ENCODE measurements at places on chromosomes 3 and 15.

DNA sequence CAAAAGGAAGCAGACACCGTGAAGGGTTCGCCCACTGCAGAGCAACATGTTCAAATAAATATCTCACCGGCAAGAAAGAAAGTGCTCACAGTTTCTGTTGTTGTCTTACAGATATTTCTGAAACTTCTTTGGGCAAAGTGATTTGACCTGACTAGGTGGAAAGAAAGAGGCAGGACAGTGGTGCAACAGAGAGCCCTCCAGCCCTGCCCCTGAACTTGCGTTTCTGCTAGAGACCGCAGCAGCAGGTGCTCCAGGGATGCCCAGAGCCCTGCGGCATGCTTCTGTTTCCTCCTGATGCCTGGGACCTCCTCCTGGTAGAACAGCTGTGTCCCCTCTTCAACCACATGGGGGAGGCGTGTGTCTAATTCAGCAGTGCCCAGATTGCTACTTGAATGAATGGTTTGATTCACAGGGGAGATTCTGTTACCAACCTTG, 123.4 kb downstream of the ATP10A start:
- DNase-seq = no peak

GRCh38 chr15:79977431-79978054, 6.5 kb upstream of the BCL2A1 start:
- no peak for DNase-seq

GRCh38 chr3:102078854-102079808, 229.8 kb downstream of the NFKBIZ start:
- no peak for DNase-seq

DNA sequence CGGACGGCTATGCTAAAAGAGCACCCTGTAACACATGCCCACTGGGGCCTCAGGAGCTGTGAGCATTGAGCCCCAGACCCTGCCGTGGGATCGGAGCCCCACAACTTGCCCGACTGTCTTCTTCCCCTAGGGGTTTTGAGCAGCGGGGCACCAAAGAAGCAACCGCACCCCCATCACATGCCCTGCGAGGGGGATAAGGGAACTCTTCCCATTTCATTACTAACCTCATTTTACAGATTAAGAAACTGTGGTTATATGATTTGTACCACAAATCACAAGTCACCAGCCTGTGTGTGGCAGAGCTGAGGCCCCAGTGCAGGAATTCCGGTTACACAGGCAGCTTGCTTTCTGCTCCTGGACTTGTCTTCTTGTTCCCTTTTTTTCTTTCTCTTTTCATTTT, 86.2 kb downstream of the CD47 start:
- DNase-seq = no peak

GRCh38 chr3:126392246-126392645, 2.5 kb upstream of the CFAP100 start:
- DNase-seq = no peak

- no peak for DNase-seq
Measured at GRCh38 chr3:109640146-109640652, 302.9 kb upstream of the DPPA4 start.

DNA sequence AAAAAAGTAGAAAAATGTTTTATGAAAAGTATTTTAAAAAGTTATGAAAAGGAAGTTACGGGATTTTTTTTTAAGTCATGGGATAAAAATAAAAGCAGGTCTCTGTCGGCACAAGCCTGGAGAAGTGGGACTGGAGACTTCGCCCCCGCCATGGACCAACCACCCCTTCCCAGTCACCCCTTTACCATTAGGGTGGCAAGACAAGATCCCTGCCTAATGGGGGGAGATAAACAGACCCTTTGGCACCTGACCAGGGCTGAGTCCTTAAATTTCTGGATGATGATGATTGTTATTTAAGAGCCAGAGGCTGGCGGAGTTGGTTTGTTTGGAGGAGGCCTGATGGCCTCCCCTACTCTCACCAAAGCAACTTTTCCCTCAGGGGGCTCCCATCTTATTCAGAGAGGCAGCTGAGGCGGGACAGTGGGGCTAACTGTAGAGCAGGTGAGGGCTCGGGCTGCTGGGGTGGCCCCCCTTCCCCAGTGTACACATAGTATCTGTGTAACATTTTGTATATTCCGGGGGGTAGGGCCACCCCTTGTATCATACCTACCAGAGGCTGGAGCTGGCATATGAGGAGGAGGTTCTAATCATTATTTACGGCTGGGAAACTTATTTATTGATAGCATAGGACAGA, 74.0 kb downstream of the ADAMTS7 start:
- DNase-seq = no peak

- no peak for DNase-seq
Measured at GRCh38 chr15:90388462-90389380, 679 bp downstream of the IQGAP1 start.

GRCh38 chr15:72783640-72784455, at the start of gene ADPGK:
TSS of gene ADPGK (minus strand) at chr15:72783758. CDS start at chr15:72783691, 67 bp downstream.
- peak; percentile 72 for DNase-seq

DNA sequence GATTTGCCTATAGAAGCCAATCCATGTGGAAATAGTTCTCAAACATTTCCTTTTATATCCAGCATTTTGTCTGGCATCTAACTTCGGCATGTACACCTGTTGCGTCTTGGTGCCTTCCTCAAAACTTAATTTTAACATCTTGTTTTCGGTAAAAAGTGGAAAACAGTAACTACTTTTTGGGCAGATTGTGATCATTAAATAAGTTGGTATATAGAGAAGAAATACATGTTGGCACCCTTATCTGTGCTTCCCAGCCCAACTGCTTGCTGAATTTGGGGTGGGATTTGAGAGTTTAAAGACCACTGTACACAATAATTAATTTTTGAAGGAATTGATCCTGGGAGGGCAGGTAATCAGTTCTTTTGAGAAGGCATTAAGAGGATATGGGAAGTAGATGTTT, 566.8 kb downstream of the PDCD6IP start:
- no peak for DNase-seq

GRCh38 chr15:91915576-91915975, 62.1 kb downstream of the SLCO3A1 start:
- DNase-seq = no peak

DNA sequence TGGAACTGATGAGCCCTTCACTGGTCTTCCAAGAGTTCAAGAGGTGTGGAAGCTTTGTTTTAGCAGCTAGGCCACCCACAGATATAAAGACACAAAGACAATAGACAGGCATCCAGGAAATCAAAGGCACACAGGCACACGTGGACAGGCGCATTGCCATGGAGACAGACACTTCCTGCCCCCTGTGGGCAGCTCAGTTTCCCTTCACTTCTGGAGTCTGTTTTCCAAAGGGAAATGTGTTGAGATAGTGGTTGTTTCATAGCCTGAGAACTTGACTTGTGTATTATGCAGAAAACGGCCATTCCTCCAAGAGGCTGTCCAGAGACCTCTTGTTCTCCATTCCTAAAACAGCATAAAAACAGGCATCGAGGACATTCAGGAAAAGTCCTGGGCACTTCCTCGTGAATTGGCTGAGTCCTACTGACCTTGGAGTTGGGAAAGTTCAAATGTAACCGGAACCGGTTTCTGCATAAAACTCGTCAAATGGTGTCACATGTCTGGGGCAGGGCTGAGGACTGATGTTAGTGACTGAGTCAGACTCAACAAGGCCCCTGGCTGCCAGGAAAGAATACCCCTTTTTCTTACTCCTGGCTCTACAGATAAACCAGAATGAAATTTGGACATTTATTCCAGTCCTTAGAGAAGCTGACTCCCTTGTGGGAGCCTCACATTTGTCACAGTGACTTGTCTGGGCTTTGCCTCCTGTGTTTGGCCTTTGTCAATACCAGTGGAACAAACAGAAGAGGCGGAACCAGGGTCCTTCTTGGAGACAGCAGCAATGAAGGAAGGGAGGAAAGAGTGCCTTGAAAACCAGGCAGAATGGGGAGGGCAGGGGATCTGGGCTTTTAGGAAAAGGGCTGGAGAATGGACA, 1.3 kb downstream of the ALPK3 start:
- DNase-seq = no peak

GRCh38 chr15:68352401-68353062, 75.0 kb downstream of the FEM1B start:
- DNase-seq = no peak

- DNase-seq = no peak
Measured at GRCh38 chr3:144407335-144407734, 435.7 kb downstream of the DIPK2A start.

GRCh38 chr15:100108346-100108745, 233.4 kb downstream of the ADAMTS17 start:
- DNase-seq = no peak

- no peak for DNase-seq
Measured at GRCh38 chr15:58423205-58423604, 8.6 kb upstream of the LIPC start.

DNA sequence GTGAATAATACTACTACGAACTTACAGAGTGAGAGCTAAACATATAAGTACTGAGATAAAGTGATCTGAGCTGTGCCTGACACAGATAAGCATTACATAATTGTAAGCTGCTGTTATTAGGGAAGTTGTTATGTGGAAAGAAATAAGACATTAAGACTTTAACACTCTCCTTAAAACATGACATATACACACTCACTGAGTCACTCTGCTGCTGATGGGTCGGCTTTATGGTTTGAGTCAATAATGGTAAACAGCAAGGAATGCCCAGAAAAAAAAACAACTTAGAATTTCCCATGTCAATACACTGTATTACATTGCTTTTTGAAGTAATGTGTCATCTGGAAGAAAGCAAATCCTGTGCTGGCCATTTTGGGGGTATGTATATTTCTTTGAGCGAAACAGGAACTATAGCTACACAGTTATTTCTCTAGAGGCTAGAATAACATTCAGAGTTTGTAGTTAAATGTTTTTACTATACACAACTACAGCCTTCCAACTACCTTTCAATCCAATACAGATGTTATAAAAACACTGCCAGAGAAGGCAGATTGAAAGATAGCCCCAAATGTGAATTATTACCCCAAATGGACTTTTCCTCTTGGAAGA, 22.8 kb upstream of the SPRED1 start:
- no peak for DNase-seq

GRCh38 chr15:71344316-71344715, 229.0 kb downstream of the THSD4 start:
- DNase-seq = no peak

- DNase-seq = no peak
Measured at GRCh38 chr15:94951538-94951937, 720.2 kb downstream of the MCTP2 start.

GRCh38 chr3:56860939-56861338, 59.2 kb upstream of the ARHGEF3 start:
- no peak for DNase-seq

- DNase-seq = no peak
Measured at GRCh38 chr15:72516777-72517176, 42.6 kb downstream of the ARIH1 start.

GRCh38 chr15:62390791-62391640, 225.9 kb upstream of the C2CD4B start:
- DNase-seq = peak; percentile 26

DNA sequence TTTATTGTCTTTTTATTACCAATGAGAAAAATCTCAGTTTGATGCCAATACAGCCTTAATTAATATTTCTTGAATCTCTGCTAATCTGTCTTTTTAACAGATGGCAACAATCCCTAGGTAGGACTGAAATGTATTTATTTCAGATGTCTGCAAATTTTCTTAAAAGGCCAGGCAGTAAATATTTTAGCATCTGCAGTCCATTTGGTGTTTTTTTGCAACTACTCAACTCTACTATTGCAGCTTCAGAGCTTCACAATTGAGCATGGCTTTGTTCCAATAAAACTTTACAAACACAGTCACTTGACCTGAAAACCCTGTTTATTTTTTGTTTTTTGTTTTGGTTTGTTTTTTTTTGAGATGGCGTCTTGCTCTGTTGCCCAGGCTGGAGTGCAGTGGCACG, 82.7 kb downstream of the RARB start:
- DNase-seq = no peak

GRCh38 chr3:138051947-138052802, 42.2 kb downstream of the CLDN18 start:
- no peak for DNase-seq

GRCh38 chr15:58212909-58213526, 74.8 kb downstream of the AQP9 start:
- DNase-seq = no peak

DNA sequence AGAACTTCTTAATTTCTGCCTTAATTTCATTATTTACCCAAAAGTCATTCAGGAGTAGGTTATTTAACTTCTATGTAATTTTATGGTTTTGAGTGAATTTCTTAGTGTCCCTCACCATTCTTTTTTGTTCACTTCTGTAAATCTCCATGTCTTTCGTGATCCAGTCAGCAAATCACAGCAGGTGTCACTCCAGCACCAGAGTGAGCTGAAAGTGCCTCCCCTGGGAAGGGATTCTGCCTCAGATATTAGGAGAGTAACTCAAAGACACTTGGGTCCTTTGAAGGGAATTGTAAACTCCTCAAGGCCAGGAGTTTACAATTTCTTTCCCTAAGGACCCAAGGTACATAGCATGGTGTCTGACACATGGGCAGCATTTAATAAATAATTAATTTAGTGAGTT, 207.6 kb upstream of the AZI2 start:
- DNase-seq = no peak

DNA sequence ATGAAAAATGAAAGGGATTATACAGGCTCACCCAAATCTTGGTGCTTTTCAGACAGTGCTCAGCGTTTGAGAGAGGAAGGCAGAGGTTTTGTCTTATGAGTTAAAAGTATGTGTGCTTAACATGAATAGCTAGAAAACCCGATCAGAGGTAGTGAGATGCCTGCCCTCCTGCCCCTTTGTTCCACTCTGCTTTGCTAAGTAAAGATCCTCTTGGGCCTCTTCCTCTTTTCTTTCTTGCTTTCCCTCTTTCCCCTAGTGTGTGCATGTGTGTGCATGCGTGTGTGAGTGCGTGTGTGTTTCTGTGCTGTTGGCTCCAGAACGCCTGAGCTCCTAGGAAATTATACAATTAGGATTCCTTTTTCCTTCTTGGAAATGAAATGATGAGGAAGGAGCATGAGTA, 261.3 kb upstream of the NR2E3 start:
- no peak for DNase-seq

DNA sequence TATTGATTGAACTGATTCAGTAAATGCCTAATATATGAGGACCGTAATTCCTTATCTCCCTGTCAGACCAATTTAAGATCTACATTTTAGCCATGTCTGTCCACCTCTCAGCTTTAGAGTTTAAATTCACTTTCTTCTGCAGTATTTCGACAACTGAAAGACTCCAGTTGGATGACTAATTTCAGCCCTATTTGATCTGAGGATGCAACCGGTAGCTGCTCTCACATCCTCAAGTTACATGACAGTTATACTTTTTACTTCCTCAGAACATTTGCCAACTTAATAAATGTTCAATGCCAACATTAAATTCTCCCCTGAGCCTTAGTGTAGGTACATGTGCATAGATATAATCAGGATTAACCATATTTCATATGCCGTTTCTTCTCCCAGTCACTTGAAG, 2.5 kb upstream of the HHLA2 start:
- DNase-seq = peak; percentile 13

GRCh38 chr3:23264413-23264812, 61.3 kb downstream of the UBE2E2 start:
- no peak for DNase-seq

DNA sequence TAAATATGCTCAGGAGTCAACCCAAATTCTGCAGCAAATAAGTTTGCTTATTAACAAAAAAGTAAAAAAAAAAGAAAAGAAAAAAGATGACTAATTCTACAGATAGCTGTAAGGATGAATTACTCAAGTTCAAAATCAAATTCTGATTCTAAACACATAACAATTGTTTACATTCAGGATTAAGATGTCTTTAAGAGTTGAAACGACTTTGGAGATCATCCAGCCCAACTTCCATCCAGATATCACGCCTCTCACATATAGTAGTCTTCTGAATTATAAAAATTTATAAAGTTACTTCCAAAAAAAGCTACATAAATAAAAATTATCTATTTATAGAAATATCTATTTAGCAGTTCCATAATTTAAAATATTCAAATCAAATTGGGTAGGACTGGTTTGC, 39.8 kb downstream of the GYG1 start:
- DNase-seq = no peak

GRCh38 chr3:122021811-122022401, at the start of gene ILDR1:
TSS of gene ILDR1 (minus strand) at chr3:122022247. CDS start at chr3:122022077, 170 bp downstream.
- no peak for DNase-seq
